ENCODE measurements at places on chromosomes 7 and 10.

GRCh38 chr7:22666732-22667131, 60.3 kb upstream of the IL6 start:
- DNase-seq, result no peak
- no peak overlapping the region for H3K4me3 ChIP-seq
- H3K36me3 ChIP-seq, result no peaks in the 10 kb centered on the region
- H3K27ac ChIP-seq, result no peak overlapping the region

- no peak overlapping the region for H3K4me3 ChIP-seq
- peak overlapping the region; percentile 27 for H3K27ac ChIP-seq
- peaks cover 2% of the 10 kb centered on the region for H3K4me1 ChIP-seq
- H3K27me3 ChIP-seq, result no peaks in the 10 kb centered on the region
Observed at GRCh38 chr10:44020322-44021111, 364.4 kb downstream of the CXCL12 start.

- no peak for DNase-seq
- H3K27me3 ChIP-seq, result no peaks in the 10 kb centered on the region
- peaks cover 23% of the 10 kb centered on the region for H3K4me1 ChIP-seq
Observed at GRCh38 chr10:89352802-89353201, 25.0 kb downstream of the IFIT3 start.

DNA sequence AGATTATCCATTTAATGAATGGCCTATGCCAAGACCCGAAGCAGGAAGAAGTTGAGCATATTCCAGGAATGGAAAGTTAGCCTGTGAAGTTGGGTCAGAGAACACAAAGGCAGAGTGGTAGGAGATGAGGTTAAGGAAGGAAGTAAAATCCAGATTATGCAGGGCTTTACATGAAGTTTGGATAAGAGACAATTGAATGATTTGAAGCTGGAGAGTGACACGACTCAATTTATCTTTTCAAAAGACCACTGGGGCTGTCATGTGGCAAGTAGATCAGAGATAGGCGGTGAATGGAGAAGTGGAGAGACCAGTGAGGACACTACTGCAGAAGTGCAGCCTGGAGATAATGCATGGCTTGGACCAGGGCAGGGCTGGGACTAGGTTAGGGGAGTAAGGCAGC, 7.2 kb upstream of the CNOT4 start:
- DNase-seq, result no peak
- no peak overlapping the region for H3K27ac ChIP-seq
- H3K27me3 ChIP-seq, result no peaks in the 10 kb centered on the region
- H3K4me3 ChIP-seq, result no peak overlapping the region

GRCh38 chr10:9294132-9294663, 1239.7 kb downstream of the GATA3 start:
- H3K4me1 ChIP-seq, result no peaks in the 10 kb centered on the region
- H3K36me3 ChIP-seq, result no peaks in the 10 kb centered on the region
- no peaks in the 10 kb centered on the region for H3K27me3 ChIP-seq
- no peak overlapping the region for H3K4me3 ChIP-seq
- DNase-seq, result no peak

GRCh38 chr7:22561321-22561811, 61.4 kb upstream of the STEAP1B start:
- H3K4me3 ChIP-seq, result no peak overlapping the region
- DNase-seq, result no peak
- H3K27me3 ChIP-seq, result no peaks in the 10 kb centered on the region
- H3K27ac ChIP-seq, result peak overlapping the region; percentile 22
- H3K4me1 ChIP-seq, result peaks cover 56% of the 10 kb centered on the region

DNA sequence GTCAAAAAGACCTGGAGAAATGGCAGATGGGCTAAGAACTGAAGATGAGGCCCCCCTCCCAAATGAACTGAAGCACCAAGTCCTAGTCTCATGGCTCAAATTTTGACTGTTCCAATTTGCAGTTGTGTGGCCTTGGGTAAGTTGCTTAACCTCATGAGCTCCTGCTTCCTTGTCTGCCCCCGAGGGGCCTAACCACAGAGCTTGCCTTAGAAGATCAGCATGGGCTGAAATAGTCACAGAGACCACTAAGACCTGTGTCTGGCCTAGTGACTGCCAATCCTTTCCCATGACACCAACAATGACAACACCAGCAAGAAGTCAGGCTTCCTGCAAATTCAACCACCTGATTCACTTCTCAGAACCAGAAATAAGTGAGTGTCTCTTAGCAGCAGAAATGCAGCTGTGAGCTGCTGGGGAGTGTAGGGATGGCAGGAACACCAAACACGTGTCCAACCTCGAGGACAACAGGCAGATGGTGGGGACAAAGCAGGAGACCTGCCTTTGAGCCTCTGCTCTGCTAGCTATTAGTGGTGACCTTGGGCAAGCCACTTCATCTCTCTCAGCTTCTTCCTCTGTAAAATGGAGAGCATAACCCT, 23.7 kb downstream of the CRHR2 start:
- H3K27ac ChIP-seq, result no peak overlapping the region
- no peaks in the 10 kb centered on the region for H3K4me1 ChIP-seq
- no peak overlapping the region for H3K4me3 ChIP-seq
- H3K27me3 ChIP-seq, result peaks cover 8% of the 10 kb centered on the region
- no peaks in the 10 kb centered on the region for H3K36me3 ChIP-seq

GRCh38 chr10:68032113-68032512, 43.0 kb downstream of the HERC4 start:
- H3K4me3 ChIP-seq, result no peak overlapping the region
- no peak overlapping the region for H3K27ac ChIP-seq
- DNase-seq, result no peak
- no peaks in the 10 kb centered on the region for H3K27me3 ChIP-seq
- H3K36me3 ChIP-seq, result peaks cover 5% of the 10 kb centered on the region
- no peaks in the 10 kb centered on the region for H3K4me1 ChIP-seq

DNA sequence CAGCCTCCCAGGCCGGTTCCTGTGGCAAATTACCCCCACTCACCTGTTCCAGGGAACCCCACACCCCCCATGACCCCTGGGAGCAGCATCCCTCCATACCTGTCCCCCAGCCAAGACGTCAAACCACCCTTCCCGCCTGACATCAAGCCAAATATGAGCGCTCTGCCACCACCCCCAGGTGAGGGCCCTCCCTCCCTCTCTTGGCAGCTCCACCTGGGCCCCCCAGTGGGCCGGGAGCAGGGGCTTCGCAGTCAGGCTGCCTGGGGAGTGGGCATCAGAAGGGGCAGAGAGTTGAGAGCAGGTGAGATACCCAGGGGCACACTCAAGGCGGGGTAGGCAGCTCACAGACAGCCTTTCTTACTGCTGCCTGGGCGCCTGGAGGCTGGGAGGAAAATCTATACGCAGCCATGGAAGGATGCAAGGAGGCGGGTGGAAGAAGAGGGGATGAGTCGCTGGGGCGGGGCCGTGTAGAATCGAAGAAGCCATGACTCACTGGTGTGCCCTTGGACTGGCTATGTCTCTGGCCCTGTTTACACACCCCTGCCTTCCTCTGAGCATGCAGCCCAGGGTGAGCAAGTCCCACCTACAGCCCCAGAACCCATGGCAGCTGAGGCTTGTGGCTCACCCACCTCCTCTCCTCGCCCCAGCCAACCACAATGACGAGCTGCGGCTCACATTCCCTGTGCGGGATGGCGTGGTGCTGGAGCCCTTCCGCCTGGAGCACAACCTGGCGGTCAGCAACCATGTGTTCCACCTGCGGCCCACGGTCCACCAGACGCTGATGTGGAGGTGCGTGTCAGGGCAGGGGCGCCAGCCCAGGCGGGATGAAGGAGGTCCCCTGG, 48.6 kb upstream of the PPIF start:
- H3K36me3 ChIP-seq, result peaks cover 38% of the 10 kb centered on the region
- H3K4me3 ChIP-seq, result no peak overlapping the region
- H3K27ac ChIP-seq, result peak overlapping the region; percentile 58
- H3K4me1 ChIP-seq, result peaks cover 26% of the 10 kb centered on the region
- peak; percentile 89 for DNase-seq

GRCh38 chr10:124654686-124655085, 89.5 kb downstream of the FAM53B start:
- H3K36me3 ChIP-seq, result peaks cover 7% of the 10 kb centered on the region
- H3K27me3 ChIP-seq, result no peaks in the 10 kb centered on the region
- peak; percentile 64 for DNase-seq
- peak overlapping the region; percentile 11 for H3K4me3 ChIP-seq

GRCh38 chr10:78337646-78338391, 304.2 kb downstream of the RPS24 start:
- no peaks in the 10 kb centered on the region for H3K4me1 ChIP-seq
- peaks cover 2% of the 10 kb centered on the region for H3K27me3 ChIP-seq
- DNase-seq, result no peak

- no peaks in the 10 kb centered on the region for H3K36me3 ChIP-seq
- no peak overlapping the region for H3K4me3 ChIP-seq
- peaks cover 30% of the 10 kb centered on the region for H3K4me1 ChIP-seq
- no peaks in the 10 kb centered on the region for H3K27me3 ChIP-seq
Observed at GRCh38 chr10:5557040-5557721, 32.4 kb downstream of the CALML3 start.

- H3K36me3 ChIP-seq, result no peaks in the 10 kb centered on the region
- no peak overlapping the region for H3K27ac ChIP-seq
- H3K4me3 ChIP-seq, result peak overlapping the region; percentile 25
- DNase-seq, result no peak
- H3K27me3 ChIP-seq, result no peaks in the 10 kb centered on the region
- no peaks in the 10 kb centered on the region for H3K4me1 ChIP-seq
Observed at GRCh38 chr7:47100148-47100816, 481.6 kb downstream of the TNS3 start.

DNA sequence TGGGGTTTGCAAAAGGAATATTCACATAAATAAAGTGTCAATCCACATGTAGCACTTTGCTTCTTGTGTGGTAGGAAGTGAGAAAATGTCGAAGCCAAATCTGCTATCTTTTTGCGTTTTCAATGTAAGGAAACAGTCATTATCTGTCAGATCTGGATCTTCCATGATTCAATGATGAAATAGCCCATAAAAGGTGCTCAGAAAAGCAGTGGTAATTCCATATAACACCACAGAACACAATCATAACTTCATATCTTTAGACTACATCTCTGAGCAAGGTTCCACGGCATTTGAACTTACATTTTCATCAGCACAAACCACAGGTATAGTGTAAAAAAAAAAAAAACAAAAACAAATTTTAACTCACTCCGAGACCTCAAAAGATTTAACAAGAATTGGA, 39.9 kb upstream of the EGR2 start:
- no peak overlapping the region for H3K4me3 ChIP-seq
- H3K27ac ChIP-seq, result no peak overlapping the region
- DNase-seq, result no peak
- no peaks in the 10 kb centered on the region for H3K4me1 ChIP-seq
- H3K36me3 ChIP-seq, result no peaks in the 10 kb centered on the region
- no peaks in the 10 kb centered on the region for H3K27me3 ChIP-seq

- H3K36me3 ChIP-seq, result peaks cover 5% of the 10 kb centered on the region
- no peaks in the 10 kb centered on the region for H3K4me1 ChIP-seq
- H3K27ac ChIP-seq, result no peak overlapping the region
- no peaks in the 10 kb centered on the region for H3K27me3 ChIP-seq
- H3K4me3 ChIP-seq, result no peak overlapping the region
Observed at GRCh38 chr10:1024103-1024502, 1.6 kb downstream of the IDI2 start.

DNA sequence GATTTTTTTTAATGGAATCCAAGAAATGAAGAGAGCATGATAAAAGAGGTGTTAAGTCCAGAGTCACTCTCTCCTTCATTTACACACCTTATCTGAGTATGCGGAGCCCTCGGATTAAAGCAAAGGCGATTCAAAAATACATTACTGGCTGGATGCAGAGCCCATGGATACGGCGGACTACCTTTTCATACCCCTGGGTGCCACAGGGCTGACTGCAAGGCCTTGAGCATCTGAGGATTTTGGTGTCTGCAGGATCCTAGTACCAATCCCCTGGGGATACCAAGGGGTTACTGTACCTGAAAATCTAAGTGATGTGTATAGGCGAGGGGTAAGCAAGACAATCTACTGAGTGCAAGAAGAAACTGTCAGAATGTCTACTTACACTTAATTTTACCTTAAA, 20.5 kb downstream of the PIP4K2A start:
- no peak overlapping the region for H3K27ac ChIP-seq
- no peak overlapping the region for H3K4me3 ChIP-seq
- H3K27me3 ChIP-seq, result no peaks in the 10 kb centered on the region
- H3K36me3 ChIP-seq, result peaks cover 2% of the 10 kb centered on the region
- DNase-seq, result no peak

GRCh38 chr10:74213571-74214162, 62.6 kb downstream of the ADK start:
- H3K4me3 ChIP-seq, result no peak overlapping the region
- H3K27me3 ChIP-seq, result no peaks in the 10 kb centered on the region
- H3K4me1 ChIP-seq, result no peaks in the 10 kb centered on the region
- H3K27ac ChIP-seq, result peak overlapping the region; percentile 58

DNA sequence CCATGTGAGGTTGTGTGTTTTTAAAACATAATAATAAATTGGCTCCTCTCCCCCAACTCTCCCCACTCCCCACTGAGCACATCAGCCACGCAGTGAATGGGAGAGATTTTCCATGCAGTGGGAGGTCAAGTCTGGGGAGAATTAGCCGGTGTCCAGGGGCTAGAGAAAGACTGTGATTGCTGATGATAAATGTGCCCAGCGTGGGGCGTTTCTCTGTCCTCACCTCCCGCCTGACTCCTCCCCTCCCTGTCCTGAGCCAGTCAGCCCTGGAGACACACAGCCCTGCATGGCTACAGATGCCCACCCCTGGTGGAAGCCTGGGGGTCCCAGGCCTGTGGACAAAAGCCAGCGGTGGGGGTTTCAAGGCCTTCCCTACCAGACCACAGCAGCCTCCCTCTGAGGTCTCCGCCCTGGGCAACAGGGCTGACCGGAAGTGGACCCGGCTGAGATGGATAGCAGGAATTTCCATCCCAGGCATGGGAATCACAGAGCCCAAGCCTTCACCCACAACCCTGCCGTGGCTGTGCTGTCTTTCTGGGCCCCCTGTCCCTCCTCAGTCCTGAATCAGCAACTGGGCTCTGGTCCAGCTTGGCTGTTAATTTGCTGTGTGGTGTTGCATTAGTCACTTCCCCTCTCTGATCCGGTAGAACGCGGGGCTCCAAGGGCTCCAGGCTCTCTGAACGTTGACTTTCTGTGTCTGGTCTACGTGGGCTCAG, 46.8 kb upstream of the SLC29A3 start:
- no peak for DNase-seq
- peaks cover 10% of the 10 kb centered on the region for H3K4me1 ChIP-seq

DNA sequence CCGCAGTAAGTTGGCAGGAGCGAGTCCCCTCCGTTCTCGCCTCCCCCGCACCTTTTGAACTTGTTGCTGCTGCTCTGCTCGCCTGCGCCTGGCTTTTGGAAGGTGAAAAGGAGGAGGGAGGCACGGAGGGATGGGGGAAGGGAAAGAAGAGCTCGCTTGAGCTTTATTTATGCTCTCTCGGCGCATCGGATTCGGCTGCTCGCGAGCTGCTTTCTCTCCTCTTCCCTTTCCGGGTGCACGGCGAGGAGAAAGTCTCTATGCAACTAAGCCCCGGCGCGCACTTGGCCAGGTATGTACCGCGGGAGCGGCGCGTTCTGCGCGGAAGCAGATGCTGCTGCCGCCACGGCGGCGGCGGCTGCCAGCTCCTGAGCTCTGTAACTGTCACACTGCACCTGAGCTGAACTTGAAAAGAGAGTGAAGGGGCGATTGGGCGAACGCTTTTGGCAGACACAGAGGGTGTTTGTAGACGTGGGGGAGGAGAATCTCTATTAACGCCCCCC, 551 bp downstream of the KCND2 start:
- H3K4me3 ChIP-seq, result peak overlapping the region; percentile 27
- H3K36me3 ChIP-seq, result no peaks in the 10 kb centered on the region
- peaks cover 9% of the 10 kb centered on the region for H3K4me1 ChIP-seq
